ENCODE measurements at places on chromosomes 16 and 17.

GRCh38 chr17:17398188-17398942, 78.4 kb upstream of the MED9 start:
- DNase-seq, result no peak

DNA sequence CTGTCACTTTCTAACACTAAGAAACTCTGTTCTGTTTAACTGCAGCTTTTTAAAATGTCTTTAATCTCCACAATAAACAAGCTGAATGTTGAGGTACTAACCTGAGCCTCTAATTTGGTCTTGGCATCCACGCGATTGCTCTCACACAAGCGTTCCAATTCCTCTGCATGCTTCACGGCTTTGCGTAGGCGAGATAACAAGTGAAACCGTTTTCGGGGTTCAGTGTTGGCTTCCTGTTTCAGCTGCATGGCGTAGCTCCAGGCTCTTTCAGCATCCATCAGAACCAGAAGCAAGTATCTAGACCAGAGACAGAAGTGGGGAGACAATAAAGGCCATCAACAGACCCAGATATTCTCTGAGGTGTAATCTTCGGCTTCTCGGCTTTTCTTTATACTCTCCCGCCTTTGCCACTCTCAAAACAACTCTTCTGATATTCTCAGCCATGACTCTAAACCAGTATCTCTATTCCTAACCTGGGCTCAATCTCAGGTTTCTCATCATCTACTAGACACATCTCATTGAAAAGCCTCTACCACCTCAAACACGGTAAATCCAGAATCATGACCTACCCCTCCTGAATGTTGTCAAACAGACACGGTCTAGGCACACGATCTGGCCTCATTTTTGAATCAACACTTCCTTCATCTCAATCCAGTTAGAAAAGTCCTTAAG, 8.3 kb downstream of the SRP68 start:
- peak; percentile 50 for DNase-seq

GRCh38 chr17:18028952-18029540, 9.9 kb downstream of the ATPAF2 start:
- no peak for DNase-seq

DNA sequence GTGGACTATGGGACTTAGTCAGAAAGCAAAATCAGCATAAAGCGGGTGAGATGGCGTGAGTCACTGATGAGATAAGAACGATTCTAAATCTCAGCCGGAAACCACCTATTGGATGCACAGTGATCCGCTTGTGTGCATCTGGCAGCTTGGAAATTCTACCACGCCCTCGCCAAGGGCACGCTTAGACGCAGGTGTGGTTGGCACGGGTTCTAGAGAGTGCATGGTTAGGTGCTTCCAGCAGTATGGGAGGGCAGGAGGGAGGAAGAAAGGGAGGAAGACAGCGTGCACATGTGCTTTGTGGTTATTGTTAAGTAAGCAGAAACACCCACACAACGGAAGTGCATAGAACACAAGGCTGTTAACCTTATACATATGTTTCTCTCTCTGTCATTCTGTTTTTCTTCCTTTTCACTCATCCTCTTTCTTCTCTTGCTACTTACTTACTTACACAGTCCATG, 374.0 kb upstream of the ASIC2 start:
- DNase-seq, result peak; percentile 12

DNA sequence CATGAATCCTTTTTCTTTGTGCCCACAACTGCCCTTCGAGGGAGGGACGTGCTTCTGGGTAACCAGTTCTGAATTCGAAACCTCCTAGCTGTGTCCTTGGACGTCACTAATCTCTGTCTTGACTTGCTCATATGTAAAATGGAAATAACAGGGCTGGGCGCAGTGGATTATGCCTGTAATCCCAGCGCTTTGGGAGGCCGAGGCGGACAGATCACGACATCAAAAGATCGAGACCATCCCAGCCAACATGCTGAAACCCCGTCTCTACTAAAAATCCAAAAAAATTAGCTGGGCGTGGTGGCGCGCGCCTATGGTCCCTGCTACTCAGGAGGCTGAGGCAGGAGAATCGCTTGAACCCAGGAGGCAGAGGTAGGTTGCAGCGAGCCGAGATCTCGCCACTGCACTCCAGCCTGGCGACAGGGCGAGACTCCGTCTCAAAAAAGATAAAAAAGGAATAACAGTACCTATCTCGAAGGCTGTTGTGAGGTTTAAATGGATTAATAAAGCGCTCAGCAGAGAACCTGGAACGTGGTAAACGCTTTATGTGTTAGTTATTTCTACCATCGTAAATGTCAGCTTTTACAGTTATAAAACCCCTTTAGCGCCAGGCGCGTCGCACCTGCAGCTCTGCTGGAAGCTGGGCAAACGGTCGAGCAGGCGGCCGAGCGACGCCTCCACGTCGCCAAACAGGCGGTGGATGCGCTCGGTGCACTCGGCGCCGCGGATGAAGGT, 641 bp downstream of the COG8 start:
- no peak for DNase-seq

Measured in stimulated activated CD4-positive, alpha-beta T cell treated with anti-CD3 and anti-CD28 coated beads, Interleukin-15, amount 100 ng/mL, for 48 hours (primary cell).